Lung (tissue), 17 donors: ENCODE measurements at places on chromosomes 2 and 18. TPM values are rescaled to one million over a fixed set of nuclear protein-coding genes. Genes with fewer than 3 reads are reported as not detected.

- DNase-seq: no peak
These were observed 756.3 kb downstream of the SATB2 start for GRCh38 chr2:198701481-198701880.

- no peak for DNase-seq
These were observed 92.3 kb downstream of the SEPTIN10 start for GRCh38 chr2:109521233-109522062.

- DNase-seq: no peak
These were observed 76.4 kb downstream of the ZSWIM2 start for GRCh38 chr2:186772579-186772978.

GRCh38 chr2:121071034-121071504 is 213.9 kb downstream of the TFCP2L1 start:
- DNase-seq: peak; percentile 72

- peak; percentile 56 for DNase-seq
These were observed 34.8 kb downstream of the ADNP2 start for GRCh38 chr18:80143881-80144280.

- DNase-seq: no peak
These were observed 2.8 kb upstream of the RESP18 start for GRCh38 chr2:219335373-219335786.

GRCh38 chr2:171036532-171036931 is 107.5 kb downstream of the GORASP2 start:
- DNase-seq: no peak

Gene ITGA6
- total RNA-seq: 84.7 TPM

Gene PAIP2B
- total RNA-seq: 9.1 TPM

Gene PSMA8
- not detected for total RNA-seq
